ENCODE measurements at places on chromosomes 1 and 21. TPM values are rescaled to one million over a fixed set of nuclear protein-coding genes. Genes with fewer than 3 reads are reported as not detected.

The PLEKHN1 gene
- 1.9 TPM for total RNA-seq

The PADI2 gene
- 0.10 TPM for total RNA-seq

The RYR2 gene
- 0.19 TPM for total RNA-seq

The OR14C36 gene
- total RNA-seq = not detected

The GPR157 gene
- total RNA-seq = 7.5 TPM

The S100A13 gene
- total RNA-seq = 13.5 TPM

DNA sequence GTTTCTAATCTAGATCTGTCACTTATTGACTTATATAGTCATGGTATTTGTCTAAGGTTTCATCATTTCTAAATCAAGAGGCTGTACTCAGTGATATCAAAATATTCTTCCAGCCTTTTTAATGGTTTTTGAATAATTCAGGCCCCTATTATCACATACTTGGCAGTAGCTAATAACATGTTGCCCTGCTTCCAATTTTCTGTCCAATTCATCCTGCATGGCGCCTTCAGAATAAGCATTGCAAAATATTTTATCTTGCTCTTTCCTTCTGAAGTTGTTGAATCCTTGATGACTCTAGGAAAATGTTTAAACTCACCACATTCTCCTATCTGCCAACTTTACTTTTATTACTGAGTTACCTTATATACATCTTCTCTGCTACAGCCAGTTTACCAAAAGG lies 517.2 kb upstream of the B3GALT2 start:
- no peak for DNase-seq
- H3K36me3 ChIP-seq = peaks cover 3% of the 10 kb centered on the region
- no peak overlapping the region for H3K4me3 ChIP-seq

DNA sequence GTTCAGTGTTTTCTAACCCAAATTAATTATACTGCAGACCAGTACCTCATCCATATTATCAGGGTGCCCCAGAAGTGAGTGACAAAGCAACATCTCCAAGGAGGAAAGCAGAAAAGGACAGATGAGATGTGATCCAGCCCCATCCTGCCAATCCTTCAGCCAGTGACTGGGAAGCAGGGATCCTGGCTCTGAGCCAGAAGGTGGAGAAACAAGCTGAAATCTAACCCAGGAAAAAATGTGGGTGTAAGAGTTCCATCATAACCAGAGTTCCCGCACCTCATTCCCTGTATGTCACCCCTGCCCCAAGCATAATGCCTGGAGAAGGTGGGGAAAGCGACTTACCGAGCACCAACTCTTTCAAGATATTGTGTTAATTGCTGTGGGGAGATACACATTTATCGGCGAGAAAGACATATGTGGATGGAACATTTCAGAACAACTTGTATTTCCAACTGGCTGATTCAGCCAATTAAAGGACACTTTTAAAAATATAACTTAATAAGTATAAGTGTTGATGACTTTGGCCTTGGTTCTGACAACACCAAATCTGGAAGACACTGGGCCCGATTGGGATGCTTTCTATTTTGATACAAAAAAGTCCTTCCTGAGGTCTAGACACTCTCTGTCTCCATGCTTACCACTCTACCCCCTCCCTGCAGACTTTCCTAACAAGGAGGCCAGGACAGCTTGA lies 14.9 kb downstream of the PLEKHA6 start:
- H3K4me3 ChIP-seq = no peak overlapping the region
- peaks cover 7% of the 10 kb centered on the region for H3K4me1 ChIP-seq
- H3K27me3 ChIP-seq = peaks cover 12% of the 10 kb centered on the region
- no peak for DNase-seq

GRCh38 chr1:168977618-168978017 lies 128.9 kb upstream of the ATP1B1 start:
- no peak overlapping the region for H3K27ac ChIP-seq
- no peak overlapping the region for H3K4me3 ChIP-seq
- H3K4me1 ChIP-seq = no peaks in the 10 kb centered on the region
- no peaks in the 10 kb centered on the region for H3K27me3 ChIP-seq

- no peaks in the 10 kb centered on the region for H3K27me3 ChIP-seq
- H3K4me1 ChIP-seq = peaks cover 28% of the 10 kb centered on the region
- H3K36me3 ChIP-seq = peaks cover 24% of the 10 kb centered on the region
Measured at GRCh38 chr1:221740993-221741702, 741 bp downstream of the DUSP10 start.

DNA sequence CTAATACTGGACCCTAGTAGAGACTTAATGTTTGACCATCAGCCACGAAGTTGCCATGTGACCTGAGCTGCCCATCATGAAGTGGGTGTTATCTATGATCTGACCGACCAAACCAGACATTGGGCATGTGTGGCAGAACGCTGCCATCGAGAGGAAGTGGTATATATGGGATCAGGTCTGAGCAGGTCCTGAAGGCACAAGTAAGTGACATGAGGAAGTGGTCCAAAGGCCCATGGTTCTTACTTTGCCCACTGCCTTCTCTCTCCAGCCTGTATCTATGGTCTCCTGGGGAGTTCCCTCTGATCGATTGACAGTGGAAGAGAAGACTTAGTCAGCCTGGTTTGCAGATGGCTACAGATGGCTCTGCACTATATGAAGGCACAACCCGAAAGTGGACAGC lies 7.9 kb downstream of the SPSB1 start:
- no peak overlapping the region for H3K4me3 ChIP-seq
- H3K27ac ChIP-seq = no peak overlapping the region
- H3K27me3 ChIP-seq = no peaks in the 10 kb centered on the region

DNA sequence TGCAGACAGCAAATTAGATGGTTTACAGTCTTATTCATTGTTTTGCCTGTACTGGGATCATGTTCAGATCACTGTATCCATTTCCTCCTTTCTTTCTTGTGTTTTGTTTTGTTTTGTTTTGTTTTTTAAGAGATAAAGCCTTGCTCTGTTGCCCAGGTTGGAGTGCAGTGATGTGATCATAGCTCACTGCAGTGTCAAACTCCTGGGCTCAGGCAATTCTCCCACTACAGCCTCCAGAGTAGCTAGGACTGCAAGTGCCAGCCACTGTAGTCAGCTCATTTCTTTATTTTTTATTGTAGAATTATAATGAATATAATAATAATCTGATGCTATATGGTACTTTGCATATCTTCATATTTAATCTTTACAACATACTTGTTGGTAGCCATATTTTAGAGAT lies 403.7 kb upstream of the B3GALT2 start:
- H3K4me1 ChIP-seq = no peaks in the 10 kb centered on the region
- H3K27me3 ChIP-seq = no peaks in the 10 kb centered on the region
- DNase-seq = no peak
- no peak overlapping the region for H3K4me3 ChIP-seq

DNA sequence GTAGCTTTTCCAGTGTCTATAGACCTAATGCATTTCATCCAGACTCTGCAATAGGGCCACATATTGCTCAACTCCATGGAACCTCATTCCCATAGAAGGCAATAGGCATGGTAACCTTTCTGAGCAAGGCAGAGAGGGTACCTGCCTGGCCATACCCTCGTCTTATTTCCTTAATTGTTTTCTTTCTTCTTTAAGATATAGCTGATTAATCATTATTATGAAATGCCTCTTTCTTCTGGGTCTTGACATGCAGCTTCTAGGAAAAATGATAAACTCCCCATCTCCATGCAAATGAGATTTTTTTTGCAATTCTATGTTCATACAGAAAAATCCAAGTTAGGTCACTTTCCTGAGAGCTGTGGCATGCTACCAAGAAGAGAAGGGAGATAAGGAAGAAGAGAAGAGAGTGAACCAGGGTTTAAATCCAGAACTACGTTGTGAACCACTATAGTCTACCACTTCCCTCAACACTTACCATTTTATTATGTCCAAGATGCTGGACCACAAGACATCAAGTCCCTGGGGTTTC lies 33.0 kb upstream of the IL20 start:
- H3K36me3 ChIP-seq = no peaks in the 10 kb centered on the region
- no peak overlapping the region for H3K27ac ChIP-seq
- peaks cover 23% of the 10 kb centered on the region for H3K4me1 ChIP-seq
- no peak overlapping the region for H3K4me3 ChIP-seq
- H3K27me3 ChIP-seq = peaks cover 7% of the 10 kb centered on the region

DNA sequence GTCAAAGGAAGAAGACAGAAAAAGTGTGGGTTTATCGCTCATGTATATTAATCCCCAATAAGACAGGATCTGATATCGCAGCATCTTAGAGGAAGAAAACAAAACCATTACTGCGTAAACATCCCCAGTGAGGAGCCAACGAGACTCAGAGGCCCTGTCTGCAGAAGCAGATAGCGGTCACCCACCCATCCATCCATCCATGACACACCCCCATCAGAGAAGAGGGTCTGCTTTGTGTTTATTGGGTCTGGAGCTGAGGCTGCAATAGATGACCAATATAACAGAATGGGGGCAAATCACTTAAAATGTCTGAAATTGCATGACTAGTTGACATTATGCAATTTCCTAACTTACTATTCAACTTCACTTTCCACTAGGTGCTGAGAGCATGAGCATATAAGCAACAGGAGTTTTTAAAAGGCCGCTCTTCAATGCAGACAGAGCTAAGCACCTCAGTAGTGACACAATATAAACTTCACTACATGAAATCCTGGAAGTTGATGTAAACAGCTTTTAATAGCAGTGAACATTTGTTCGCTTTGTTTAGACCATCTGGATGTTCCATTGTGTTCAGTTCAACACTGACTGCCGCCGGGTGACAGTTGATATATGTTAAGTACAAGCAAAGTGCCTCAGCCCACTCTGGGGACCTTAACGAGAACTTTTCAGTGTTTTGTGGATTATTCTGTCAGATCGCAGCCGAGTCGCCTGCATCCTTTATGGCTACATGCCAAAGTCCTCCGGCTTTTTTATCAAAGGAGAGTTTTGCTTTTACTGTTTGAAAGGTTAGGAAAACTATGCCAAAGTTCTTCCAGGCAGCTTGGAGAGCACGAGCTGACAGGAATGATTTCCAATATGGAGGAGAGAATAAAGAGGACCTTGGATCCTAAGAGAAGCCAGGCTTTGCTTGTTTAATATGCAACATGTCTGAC lies 167.5 kb downstream of the ZNF281 start:
- H3K27ac ChIP-seq = no peak overlapping the region
- peaks cover 45% of the 10 kb centered on the region for H3K27me3 ChIP-seq
- no peak overlapping the region for H3K4me3 ChIP-seq
- no peak for DNase-seq
- H3K36me3 ChIP-seq = no peaks in the 10 kb centered on the region

DNA sequence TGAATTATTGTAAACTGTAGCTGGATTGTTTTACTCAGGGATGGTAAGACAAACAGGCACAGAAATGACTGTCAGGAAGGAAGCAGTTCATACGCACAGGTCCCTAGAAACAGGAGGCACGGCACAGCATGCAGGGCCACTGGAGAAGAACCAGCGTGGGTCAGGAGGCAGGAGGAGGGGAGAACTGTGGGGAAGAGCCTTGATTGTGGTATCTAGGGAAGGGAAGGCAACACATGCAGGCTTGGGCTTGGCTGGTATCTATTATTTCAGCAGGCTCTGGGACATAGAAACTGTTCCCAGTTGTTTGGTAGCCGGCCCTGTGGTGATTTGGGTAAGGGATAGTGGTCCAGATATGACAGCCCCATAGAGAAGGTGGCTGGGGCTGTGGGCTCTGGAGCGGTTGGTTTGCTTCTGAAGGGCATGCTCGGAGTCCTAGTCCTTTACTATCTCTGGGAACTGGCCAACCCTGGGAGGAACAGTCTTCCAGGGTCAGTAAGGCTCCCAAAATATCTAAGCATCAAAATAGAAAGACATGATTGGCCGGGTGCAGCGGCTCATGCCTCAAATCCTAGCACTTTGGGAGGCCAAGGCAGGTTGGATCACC lies 43.1 kb upstream of the CCSAP start:
- DNase-seq = no peak
- H3K27ac ChIP-seq = no peak overlapping the region
- H3K4me1 ChIP-seq = peaks cover 3% of the 10 kb centered on the region
- peaks cover 26% of the 10 kb centered on the region for H3K27me3 ChIP-seq

DNA sequence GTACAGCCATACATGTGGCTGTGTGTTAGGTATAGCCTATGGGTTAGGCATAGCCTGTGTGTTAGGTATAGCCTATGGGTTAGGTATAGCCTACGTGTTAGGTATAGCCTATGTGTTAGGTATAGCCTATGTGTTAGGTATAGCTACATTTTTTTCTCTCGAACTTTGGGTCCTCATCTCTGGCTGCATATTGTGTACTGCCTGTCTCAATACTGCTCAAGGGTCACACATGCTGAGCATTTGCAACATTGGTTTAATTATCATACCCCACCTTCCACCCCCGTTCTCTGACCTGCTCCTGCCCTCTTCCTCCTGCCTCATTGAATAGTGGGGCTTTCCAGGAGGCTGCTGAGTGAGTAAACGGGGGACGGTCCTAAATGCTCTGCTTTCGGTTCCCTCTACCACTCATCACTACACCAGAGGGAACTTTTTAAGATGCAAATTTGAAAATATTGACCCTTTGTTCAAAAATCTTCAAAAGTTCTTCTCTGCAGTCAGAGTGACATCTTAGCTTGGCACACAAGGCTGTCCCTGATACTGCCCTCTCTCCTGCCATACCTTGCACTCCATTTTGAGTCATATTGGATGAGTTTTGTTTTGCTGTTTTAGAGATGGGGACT lies 17.8 kb downstream of the OR2B11 start:
- no peak overlapping the region for H3K4me3 ChIP-seq
- no peak for DNase-seq
- H3K27ac ChIP-seq = no peak overlapping the region
- H3K36me3 ChIP-seq = no peaks in the 10 kb centered on the region
- peaks cover 11% of the 10 kb centered on the region for H3K4me1 ChIP-seq
- H3K27me3 ChIP-seq = no peaks in the 10 kb centered on the region

- H3K27ac ChIP-seq = no peak overlapping the region
- no peaks in the 10 kb centered on the region for H3K36me3 ChIP-seq
- peaks cover 18% of the 10 kb centered on the region for H3K27me3 ChIP-seq
- DNase-seq = no peak
- H3K4me3 ChIP-seq = no peak overlapping the region
Measured at GRCh38 chr1:183148599-183148998, 37.5 kb upstream of the LAMC2 start.

GRCh38 chr1:92538048-92538412 lies 51.3 kb upstream of the GFI1 start:
- H3K4me3 ChIP-seq = peak overlapping the region; percentile 77
- no peaks in the 10 kb centered on the region for H3K27me3 ChIP-seq
- H3K27ac ChIP-seq = peak overlapping the region; percentile 99
- DNase-seq = peak; percentile 30
- H3K36me3 ChIP-seq = peaks cover 46% of the 10 kb centered on the region

Data from activated T-cell treated with anti-CD3 and anti-CD28 coated beads, Interleukin-2, amount 50 U/mL, for 72 hours (primary cell).